ENCODE measurements at places on chromosomes 5 and 9. TPM values are rescaled to one million over a fixed set of nuclear protein-coding genes. Genes with fewer than 3 reads are reported as not detected.

Gene LCN2
- 36.6 TPM for total RNA-seq

Gene SURF4
- total RNA-seq, result 136 TPM

Gene OLFML2A
- 16.7 TPM for total RNA-seq

DNA sequence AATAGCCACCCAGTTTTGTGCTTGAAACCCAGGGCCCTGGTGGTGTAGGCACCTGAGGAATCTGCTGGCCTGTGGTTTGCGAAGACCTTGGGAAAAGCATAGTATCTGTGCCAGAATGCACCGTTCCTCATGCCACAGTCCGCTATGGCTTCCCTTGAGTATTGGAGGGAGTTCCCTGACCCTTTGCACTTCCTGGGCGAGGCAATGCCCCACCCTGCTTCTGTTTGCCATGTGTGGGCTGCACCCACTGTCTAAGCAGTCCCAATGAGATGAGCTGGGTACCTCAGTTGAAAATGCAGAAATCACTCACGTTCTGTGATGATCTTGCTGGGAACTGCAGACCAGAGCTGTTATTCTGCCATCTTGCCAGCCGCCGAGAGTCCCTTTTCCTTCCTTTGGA lies 483.5 kb downstream of the AGTPBP1 start:
- no peak overlapping the region for H3K4me3 ChIP-seq
- no peak for DNase-seq
- H3K27me3 ChIP-seq, result no peaks in the 10 kb centered on the region
- H3K36me3 ChIP-seq, result no peaks in the 10 kb centered on the region

DNA sequence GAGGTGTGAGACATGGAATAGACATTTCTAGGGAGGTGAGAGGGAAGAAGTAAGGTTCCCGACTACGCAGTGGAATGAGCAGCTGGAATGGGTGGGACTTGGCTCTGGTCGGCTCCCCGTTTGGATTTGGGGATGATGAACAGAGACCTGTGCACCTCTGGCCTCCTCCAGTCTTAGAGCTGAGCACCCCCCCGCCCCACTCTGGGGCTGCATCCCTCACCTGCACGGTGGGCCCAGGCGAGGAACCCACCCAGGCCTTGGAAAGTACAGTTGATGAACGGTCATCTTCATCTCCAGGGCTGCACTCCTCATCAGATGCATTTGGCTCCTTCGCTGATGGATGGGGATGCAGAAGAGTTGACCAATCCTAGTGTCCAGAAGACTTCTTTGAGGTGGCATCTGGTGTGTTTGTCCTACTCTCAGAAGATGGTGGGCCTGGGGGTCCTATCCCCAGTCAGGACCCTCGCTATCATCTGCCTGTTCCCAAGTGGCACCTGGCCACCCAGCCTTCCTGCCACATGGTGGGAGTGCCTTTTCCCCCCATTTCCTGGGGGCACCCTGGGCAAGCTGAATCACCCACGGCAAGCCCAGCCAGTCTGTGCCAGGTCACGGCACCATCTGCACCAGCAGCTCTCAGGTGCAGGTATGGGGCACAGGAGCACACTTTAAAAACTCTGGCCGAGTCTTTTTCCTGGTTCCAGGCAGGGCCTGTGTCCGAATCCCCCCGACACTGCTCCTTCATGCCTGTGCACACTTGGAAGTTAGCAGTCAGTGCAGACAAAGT lies 70.5 kb downstream of the GTF3C4 start:
- H3K36me3 ChIP-seq, result no peaks in the 10 kb centered on the region
- H3K27ac ChIP-seq, result no peak overlapping the region
- no peak for DNase-seq
- peaks cover 21% of the 10 kb centered on the region for H3K27me3 ChIP-seq
- peaks cover 5% of the 10 kb centered on the region for H3K4me1 ChIP-seq

DNA sequence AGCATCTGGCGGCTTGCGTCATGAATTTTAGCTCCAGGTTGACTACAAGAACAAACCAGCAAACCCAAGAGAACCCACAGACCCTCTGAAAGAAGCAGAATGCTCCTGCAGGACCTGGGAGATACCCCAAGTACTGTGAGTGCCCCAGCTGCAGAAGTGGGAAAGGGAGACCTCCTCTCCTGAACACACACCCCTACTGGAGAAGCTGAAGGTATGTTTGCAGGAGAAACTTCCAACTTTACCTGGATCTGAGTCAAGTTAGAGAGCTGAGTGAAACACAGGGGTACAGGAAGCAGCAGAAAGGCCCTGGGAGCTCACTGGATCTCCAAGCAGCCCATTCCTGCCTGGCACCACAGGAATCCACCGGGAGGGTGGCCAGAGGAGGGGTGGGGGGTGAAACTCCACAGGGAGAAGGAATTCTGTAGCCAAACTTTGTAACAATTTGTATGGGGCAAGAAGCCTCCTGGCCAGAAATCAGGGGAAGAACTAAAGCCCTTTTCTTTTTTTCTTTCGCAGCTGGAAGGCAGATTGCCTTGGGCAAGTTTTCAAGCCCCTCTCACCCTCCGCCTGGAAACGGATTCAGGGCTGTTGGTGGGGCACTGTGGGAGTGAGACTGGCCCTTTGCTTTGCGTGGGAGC lies 576.2 kb downstream of the BNC2 start:
- DNase-seq, result no peak
- no peak overlapping the region for H3K4me3 ChIP-seq
- H3K27ac ChIP-seq, result no peak overlapping the region
- no peaks in the 10 kb centered on the region for H3K27me3 ChIP-seq
- H3K4me1 ChIP-seq, result no peaks in the 10 kb centered on the region
- no peaks in the 10 kb centered on the region for H3K36me3 ChIP-seq

GRCh38 chr5:65482296-65482735 lies 596 bp upstream of the ADAMTS6 start:
- H3K4me1 ChIP-seq, result peaks cover 29% of the 10 kb centered on the region
- H3K27ac ChIP-seq, result peak overlapping the region; percentile 80
- H3K4me3 ChIP-seq, result peak overlapping the region; percentile 58
- DNase-seq, result no peak
- H3K27me3 ChIP-seq, result no peaks in the 10 kb centered on the region
- no peaks in the 10 kb centered on the region for H3K36me3 ChIP-seq

GRCh38 chr9:101350285-101350684 lies 34.5 kb downstream of the BAAT start:
- H3K27me3 ChIP-seq, result no peaks in the 10 kb centered on the region
- DNase-seq, result no peak
- no peaks in the 10 kb centered on the region for H3K4me1 ChIP-seq
- no peak overlapping the region for H3K4me3 ChIP-seq
- no peaks in the 10 kb centered on the region for H3K36me3 ChIP-seq
- H3K27ac ChIP-seq, result no peak overlapping the region

DNA sequence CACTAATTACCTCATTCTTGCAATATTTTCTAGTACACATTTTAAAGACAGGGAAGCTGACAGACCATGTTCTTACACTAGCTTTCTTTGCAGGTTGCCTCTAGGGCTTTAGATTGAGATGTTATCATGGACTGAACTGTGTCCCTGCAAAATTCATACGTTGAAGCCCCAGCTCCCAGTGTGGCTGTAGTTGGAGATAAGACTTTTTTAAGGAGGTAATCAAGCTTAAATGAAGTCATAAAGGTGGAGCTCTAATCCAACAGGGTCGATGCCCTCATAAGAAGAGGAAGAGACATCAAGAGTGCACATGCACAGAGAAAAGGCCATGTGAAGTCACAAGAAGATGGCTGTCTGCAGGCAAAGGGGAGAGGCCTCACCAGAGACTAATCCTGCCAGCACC lies 471.2 kb upstream of the ACTBL2 start:
- no peak overlapping the region for H3K27ac ChIP-seq
- no peak for DNase-seq

Measured in suprapubic skin (tissue), 4 donors.